ENCODE measurements at places on chromosomes 7 and 10.

DNA sequence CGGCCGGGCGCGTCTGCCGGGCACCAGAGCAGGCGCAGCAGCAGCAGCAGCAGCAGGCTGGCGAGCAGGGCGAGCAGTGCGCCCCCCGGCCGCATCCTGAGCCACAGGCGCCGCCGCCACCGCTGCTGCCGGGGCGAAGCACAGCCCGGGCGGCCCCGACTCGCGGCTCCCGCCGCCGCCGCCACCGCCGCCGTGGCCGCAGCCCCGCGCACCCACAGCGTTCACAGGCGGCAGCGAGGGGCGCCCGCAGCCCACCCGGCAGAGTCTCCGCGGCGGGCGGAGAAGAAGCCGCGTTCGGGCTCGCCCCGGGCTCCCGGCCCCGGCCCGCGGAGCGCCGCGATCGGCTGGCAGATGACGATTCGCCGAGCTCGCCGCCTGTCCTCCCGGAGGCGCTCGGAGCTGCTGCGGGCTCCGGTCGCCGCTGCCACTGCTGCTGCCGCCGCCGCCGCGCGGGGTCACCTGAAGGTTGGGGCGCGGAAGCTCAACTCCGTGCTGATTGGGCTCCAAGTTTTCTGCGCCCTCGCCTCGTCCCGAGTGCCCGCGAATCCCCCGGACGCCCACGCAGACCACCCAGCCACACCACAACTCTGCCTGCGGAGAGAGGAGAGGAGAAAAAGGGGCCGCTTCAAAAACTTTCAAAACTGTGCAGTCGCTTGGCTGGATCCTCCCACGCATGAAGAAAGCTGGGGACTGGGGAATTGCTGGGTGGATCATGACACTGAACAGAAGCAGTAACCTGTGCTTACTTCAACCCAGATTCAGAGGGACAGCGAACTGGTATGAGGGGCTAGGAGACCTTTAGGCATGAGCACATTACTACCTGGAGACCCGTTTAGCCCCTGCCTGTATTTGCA is at the start of gene ST8SIA6:
Gene ST8SIA6 (minus strand): TSS at position 435 of the 854 bp plus-strand sequence. CDS start 340 bp downstream, at position 95.
- peak; percentile 74 for DNase-seq

DNA sequence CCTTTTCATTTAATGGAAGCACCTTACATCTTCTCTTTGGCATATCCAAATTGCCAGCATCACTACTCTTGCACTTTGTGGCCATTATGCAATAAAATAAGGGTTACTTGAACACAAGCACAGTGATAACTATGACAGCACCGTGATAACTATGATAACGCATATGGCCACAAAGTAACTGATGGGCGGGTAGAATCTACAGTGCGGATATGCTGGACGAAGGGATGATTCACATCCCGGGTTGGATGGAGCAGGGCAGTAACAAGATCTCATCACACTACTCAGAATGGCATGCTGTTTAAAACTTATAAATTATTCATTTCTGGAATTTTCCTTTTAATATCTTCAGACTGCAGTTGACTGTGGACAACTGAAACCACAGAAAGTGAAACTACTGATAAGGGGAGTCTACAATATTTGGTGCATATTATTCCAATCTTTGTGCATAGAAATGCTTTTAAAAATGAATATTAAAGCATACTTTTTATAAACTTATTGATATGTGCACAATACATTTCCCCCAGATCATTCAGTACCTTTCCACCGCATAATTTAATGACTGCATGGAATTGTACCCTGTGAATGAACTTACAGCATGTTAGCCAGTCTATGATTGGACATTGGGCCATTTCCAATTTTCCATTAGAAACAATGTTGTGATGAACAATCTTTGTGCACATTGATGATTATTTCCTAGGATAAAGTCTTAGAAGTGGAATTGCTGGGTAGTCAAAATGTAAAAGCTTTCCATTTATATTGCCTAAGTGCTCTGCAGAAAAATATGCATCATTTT is 136.4 kb downstream of the WNT2 start:
- no peak for DNase-seq

DNA sequence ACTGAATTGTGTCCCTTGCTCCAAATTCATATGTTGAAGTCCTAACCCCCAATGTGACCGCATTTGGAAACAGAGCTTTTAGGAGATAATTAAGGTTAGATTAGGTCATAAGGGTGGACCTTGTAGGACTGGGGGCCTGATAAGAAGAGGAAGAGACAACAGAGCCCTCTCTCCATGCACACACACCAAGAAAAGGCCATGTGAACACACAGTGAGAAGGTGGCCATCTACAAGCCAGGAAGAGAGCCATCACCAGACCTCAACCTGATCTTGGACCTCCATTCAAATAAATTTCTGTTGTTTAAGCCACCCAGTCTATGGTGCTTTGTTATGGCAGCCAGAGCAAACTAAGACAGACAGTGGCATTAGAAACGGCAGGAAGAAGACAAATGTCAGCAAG is 12.5 kb upstream of the PRKAR2B start:
- no peak for DNase-seq

- DNase-seq: no peak
These were observed 21.8 kb downstream of the CFAP69 start for GRCh38 chr7:90266808-90267207.

DNA sequence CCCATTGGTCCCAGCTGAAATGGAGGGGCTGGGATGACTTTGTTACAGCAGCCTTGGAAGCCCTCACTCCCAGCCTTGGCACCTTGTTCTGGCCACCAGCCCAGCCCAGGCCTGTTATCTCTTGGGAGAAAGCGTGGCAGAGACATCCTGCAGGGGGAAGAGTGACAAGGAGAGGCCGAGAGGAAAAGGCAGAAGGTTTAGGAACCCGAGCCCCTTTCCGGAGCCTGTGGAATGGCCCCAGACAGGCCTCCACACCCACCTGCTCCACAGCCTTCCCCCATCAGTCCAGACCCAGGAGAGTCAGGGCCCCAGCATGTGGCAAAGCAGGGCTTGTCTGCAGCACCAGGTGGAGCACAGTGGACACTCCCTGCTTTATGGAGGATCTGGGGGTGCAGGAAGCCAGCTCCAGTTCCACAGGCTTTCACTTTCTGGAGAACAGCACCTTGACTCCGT is 24.1 kb upstream of the TRIM8 start:
- DNase-seq: no peak

- no peak for DNase-seq
These were observed 155.8 kb upstream of the HABP2 start for GRCh38 chr10:113397047-113397446.

- DNase-seq: no peak
These were observed 71.5 kb upstream of the NANOS1 start for GRCh38 chr10:118957966-118958365.

Data from mesothelial cell of epicardium (in vitro differentiated cells).